Astrocyte of the hippocampus (primary cell): ENCODE measurements at places on chromosomes 5 and 9.

DNA sequence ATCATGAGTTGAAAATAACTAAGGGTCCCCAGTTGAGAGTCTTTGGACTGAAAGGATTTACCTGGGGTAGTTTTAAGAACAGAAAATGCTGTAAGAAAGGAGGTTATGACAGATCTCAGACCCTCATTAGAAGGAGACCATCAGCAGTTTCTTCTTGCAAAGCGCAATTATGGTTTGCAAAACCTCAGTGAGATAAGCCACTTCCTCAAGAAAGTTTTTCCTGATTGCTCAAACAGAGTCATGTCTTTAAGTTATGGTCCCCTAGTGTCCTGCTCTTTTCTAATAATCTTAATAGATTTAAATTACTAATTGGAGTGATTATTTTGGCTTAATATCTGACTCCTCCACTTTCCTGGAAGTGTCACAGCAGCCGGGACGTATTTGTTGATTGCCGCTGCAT lies 293.2 kb upstream of the KLF4 start:
- DNase-seq: no peak

GRCh38 chr5:132103332-132103951 lies 29.9 kb downstream of the CSF2 start:
- peak; percentile 95 for DNase-seq

GRCh38 chr5:36502608-36503007 lies 103.8 kb upstream of the SLC1A3 start:
- peak; percentile 97 for DNase-seq

- no peak for DNase-seq
These were observed 408.9 kb upstream of the SMARCA2 start for GRCh38 chr9:1606253-1606652.

GRCh38 chr5:179246227-179246626 lies 99.0 kb downstream of the ADAMTS2 start:
- no peak for DNase-seq

DNA sequence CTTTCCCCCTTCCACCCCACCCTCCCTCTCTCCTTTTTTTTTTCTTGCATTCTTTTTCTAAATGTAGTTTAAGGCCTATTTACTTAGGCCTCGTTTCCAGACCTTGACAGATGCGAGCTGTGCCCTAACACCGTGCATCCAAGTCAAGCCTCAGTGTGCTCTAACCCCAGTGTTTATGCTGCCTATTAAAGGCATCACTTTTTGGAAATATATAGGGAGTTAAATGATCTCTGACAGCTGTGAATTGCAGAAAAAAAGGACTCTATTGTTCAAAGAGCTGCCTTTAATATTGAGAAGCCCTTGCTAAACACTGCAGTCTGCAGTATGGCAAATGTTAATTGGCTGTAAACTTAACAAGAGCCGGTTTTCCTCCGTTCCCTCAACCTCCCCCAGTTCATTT lies 270.4 kb upstream of the TUT7 start:
- no peak for DNase-seq

- DNase-seq: no peak
These were observed 382.6 kb downstream of the RASEF start for GRCh38 chr9:82680179-82680935.

DNA sequence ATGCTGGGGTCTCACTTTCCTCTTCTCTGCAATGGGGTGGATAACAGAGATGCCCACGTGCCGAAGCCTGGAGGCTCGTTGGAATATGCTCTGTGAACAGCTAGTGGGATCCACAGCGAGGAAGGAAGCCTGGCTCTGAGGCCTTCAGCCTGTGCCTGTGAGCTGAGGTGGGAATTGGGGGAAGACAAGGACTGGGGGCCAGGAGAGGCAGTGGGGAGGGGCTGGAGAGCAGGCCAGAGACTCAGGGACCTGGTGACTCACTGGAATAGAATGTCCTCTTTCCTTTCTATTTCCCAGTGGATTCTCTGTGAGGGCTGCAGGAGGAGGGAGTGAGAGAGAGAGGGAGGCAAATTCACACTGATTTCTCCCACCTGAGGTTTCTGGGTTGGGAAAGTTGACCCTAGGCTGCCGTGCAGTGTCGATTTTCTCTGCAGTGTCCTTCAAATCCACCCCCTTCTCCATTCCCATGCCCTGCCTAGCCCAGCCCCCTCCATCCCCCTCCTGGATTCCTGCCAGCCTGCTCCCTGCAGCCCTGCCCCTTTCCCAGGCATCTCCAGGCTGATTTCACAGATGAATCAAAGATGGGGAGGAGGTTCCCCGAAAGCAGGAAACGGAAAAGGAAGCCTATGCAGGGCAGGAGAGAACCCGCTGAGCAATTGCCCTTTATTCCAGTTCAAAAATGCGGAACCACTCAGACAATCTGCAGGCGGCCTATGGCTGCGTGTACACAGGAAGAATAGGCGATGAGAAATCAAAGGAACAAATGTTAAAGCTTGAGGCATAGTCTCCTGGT lies 1.4 kb upstream of the SPAAR start:
- peak; percentile 94 for DNase-seq

GRCh38 chr5:159782197-159782994 lies 133.9 kb upstream of the ADRA1B start:
- no peak for DNase-seq

DNA sequence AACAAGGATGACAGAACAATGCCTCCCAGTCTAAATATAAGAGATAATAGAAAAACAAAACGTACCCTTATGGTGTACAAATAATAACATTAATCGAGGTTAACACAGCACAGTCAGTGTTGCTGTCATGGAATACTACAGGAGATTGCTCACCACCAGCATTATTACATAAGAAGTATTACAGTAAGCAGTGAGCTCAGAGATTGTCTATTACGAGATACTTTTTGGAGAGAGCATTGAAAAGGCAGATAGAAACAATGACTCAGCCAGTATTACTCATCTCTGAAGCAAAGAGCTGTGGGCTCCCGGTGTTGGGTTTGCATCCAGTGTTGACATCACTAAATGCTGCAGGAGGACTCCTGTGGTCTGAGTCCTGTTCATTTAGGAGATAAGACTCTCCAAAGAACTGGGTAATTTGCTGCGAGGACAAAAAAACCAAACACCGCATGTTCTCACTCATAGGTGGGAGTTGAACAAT lies 191.9 kb upstream of the SEMA6A start:
- peak; percentile 93 for DNase-seq

DNA sequence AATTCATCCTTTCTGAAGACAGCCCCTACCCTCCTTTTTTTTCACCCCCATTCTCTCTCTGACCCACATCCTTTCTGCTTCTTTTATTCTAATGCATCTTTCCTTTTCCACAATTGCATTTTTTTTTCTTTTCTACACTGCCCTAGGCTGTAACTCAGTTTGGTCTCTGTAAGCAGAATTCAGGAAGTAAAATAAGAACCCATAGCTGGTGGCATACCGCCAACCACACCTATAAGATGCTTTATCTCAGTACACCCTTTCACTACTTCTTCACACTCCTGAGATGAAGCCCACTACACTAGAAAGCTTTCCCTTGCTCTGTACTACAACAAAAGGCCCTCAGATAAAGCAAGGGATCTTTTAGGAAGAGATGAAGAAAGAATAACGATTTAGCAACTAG lies 16.1 kb upstream of the TSSK1B start:
- DNase-seq: no peak

- no peak for DNase-seq
These were observed 370.6 kb downstream of the NTRK2 start for GRCh38 chr9:85040146-85040545.

GRCh38 chr5:150473673-150474358 lies 24.3 kb upstream of the RPS14 start:
- DNase-seq: peak; percentile 98

DNA sequence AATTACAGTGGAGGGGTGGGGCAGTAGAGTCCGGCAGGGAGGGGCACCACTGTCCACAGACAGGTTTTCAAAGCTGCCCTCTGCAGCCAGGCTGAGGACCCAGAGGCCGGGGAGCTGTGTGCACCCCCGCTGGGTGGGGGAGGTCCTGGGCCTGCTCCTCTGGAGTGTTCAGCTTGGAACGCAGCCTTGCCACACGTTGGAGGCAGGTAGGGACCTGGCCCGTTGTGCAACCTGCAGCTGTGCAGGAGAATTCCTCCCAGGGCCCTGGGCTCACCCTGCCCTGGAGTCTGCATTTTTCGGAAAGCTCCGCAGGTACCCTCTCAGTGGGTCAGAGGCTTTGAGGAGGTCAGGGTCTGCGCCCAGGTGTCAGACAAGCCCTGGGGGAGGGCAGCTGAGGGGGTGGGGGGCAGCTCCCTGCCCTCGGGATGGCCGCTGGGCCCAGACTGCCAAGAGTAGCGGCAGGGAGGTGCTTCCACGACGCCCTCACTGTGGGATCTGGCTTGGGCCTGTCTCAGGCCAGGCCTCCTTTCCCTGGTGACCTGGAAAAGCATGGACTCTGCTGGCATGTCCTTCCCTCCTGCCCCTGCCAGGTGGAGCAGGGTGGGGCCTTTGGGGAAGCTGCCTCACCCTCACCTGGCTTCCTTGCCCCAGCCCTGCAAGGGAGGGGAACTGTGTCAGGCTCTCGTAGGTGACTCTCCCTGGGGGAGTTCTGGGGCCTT lies 29.5 kb downstream of the RXRA start:
- DNase-seq: no peak

DNA sequence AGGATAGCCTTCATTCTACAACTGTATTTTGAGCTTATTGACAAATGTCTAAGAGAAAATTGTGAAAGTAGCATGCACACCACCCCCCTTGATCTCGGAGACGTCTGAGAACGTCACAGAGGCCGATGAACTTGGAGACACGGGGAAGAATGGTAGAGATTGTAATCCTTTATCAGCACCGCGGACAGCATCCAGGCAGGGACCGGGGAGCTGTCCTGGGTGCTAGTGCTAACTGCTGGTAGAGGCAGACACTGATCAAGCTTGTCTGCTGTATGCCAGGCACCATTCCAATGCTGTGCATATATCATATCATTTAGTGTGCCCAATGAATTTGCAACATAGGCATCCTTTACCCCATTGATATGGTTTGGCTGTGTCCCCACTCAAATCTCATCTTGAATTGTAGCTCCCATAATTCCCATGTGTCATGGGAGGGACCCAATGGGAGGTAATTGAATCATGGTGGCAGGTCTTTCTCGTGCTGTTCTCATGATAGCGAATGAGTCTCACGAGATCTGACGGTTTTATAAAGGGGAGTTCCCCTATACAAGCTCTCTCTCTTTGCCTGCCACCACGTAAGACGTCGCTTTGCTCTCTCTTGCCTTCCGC lies 98.8 kb downstream of the LHX2 start:
- peak; percentile 90 for DNase-seq

DNA sequence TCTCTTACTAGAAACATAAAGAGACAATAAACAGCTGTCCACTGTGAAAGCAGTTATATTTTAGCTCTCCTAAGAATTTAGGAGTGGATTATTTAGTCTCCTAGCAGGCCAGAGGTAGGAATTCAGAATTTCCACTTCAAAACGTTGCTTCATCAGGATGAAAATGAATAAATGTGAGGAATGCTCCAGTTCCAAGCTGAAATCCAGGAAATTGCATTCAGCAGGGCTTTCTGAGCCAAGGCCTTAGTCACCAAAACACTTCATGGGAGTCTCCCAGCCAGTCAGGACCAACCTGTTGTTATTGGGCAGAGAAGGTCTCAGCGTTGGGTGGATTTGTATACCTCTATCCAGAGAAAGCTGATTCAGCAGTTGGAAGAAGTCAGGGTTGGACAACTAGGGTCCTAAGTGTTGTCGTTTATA lies 1040.3 kb downstream of the TLE1 start:
- peak; percentile 92 for DNase-seq

GRCh38 chr9:82334286-82334685 lies 345.7 kb downstream of the SPATA31D1 start:
- no peak for DNase-seq

GRCh38 chr5:177288191-177288590 lies 15.3 kb downstream of the RAB24 start:
- no peak for DNase-seq

- peak; percentile 42 for DNase-seq
These were observed 88.0 kb downstream of the FNBP1 start for GRCh38 chr9:129954868-129955550.

GRCh38 chr9:88258024-88258423 lies 119.7 kb upstream of the SPATA31C2 start:
- peak; percentile 67 for DNase-seq

- no peak for DNase-seq
These were observed 78.2 kb upstream of the COL5A1 start for GRCh38 chr9:134563397-134563796.

GRCh38 chr5:122390154-122390553 lies 78.1 kb downstream of the SNCAIP start:
- DNase-seq: no peak

- DNase-seq: no peak
These were observed 94.3 kb downstream of the TSSK1B start for GRCh38 chr5:113340537-113340936.

DNA sequence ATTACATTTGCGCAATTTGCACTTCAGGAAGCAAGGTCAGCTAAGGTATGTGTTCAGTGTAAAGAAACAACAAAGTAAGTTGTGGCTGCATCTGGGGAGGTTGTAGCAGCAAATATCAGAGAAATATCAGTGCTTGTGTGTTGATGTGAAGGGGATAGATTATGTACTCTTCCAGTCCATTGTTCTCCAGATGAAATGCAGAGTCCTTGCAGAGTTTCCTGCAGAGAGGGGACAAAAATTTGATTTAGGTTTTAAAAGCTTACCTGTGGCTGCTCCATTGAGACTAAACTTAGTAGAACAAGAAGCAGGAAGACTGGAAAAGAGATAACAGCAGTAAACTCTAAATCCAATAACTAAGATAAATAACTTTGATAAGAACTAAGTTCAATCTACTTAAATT lies 952.2 kb downstream of the CDH18 start:
- DNase-seq: no peak

- peak; percentile 41 for DNase-seq
These were observed 52.0 kb upstream of the DAPK1 start for GRCh38 chr9:87445646-87446045.

GRCh38 chr9:92480986-92481633 lies 1.2 kb downstream of the ASPN start:
- DNase-seq: peak; percentile 50

GRCh38 chr9:128115187-128116103 lies 12.1 kb downstream of the PTGES2 start:
- DNase-seq: no peak

- no peak for DNase-seq
These were observed 760 bp downstream of the ALDH1B1 start for GRCh38 chr9:38393128-38393796.

DNA sequence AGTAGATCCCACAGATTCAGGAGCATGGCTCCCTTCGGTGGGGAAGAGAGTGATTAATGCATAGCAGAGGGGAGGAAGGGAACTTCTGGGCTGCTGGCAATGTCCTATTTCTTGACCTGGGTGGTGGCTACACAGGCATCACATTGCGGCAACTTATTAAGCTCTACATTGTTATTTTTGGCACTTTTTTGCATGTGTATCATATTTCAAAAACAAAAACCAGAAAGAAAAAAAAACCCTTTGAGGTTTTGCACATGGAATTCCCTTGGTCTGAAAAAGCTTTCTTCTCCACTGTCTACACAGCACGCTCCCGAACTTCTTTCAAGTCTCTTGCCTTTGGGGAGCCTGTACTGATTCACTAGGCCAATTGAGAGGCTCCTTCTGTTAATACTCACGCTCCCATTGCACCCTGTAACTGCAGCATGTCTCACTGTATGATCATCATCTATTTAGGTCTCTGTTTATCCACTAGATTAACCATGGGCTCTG lies 25.1 kb downstream of the CEMIP2 start:
- peak; percentile 58 for DNase-seq
